Keratinocyte (primary cell): ENCODE measurements at places on chromosomes 6 and 20.

DNA sequence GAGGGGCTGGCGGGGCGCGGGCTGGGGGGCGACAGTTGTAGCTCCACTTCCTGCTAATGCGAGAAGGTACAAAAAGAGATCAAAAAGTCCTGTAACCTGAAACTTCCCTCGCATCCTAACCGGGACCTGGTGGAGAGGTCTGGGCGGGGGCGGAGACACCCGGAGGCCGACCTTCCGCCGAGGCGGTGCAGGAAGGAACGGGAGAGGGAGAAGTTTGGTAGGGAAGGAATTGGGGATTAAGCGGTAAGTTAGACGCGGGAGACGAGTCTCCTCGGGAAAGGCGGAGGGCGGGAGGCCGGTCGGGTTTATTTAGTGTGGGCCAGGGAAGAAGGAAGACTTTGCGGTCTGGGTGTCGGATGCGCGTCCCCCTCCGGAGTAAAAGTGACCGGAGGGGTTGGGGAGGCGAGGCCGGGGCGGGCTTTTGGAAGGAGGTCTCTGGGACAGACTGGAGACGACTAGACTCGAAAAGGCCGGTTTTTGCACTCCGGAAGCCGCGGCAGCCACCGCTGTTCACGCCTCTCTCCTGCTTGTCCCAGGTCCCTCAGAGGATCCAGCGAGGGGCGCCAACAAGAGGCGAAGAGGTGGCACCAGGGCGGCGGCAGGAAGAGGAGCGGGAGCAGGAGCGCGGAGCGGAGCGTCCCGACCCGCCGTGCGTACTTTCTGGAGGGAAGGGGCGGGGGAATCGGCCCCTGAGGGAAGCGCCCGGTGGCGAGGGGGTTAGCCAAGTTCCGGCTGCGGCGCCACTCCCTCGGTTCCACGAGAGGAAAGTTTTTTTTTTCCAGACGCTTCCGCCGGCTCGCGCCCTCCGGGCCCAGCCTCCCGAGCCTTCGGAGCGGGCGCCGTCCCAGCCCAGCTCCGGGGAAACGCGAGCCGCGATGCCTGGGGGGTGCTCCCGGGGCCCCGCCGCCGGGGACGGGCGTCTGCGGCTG lies 734 bp downstream of the TPBG start:
- DNase-seq = no peak

DNA sequence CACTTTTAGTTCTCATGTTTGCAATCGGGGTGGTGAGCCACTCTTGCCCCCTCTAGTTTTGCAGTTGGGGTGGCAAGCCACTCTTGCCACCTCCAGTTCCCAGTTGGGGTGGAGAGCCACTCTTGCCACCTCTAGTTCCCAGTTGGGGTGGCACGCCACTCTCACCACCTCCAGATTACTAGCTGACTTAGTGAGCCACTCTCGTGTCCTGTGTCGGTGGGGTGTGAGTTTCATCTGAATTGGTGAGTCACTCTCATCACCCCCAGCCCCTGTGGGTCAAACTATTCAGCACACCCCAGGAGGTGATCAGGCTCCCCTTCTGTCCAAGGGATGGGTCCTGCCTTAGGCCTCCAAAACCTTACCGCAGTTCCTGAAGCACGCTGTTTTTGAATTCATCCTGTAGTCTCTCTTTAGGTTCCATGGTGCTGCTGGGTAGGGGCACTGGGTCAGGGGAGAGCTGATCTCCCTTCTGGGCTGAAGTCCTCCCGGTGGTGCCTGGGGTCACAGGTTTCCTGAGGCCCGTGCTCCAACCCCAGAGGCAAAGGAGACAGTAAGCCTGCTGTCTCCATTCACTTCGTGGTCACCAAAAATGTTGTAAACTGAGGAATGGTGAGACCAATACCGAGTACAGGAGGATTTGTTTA lies 224.2 kb upstream of the SYNCRIP start:
- no peak for DNase-seq

- DNase-seq = no peak
Measured at GRCh38 chr20:62391165-62392076, 4.5 kb downstream of the RPS21 start.

GRCh38 chr6:31441365-31442267 lies 38.2 kb downstream of the MICA start:
- no peak for DNase-seq

DNA sequence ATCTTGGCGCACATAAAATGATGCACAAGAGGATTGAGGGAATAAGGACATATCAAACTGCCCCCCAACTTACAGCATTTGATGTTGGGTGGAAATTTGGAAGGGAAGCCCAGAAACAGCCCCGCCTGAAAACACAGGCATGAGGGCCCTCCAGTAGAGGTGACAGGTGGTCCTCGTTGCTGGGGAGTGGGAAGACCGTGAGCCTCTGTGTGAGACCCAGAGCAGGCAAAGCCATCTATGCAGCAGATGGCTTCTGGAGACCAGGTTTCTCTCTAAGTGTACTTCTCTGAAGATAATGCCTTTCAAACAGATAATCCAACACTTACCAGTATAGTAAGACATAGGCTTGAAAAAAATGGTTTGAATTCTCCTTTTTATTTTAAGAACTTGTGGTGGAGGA lies 132.2 kb upstream of the INSM1 start:
- no peak for DNase-seq

DNA sequence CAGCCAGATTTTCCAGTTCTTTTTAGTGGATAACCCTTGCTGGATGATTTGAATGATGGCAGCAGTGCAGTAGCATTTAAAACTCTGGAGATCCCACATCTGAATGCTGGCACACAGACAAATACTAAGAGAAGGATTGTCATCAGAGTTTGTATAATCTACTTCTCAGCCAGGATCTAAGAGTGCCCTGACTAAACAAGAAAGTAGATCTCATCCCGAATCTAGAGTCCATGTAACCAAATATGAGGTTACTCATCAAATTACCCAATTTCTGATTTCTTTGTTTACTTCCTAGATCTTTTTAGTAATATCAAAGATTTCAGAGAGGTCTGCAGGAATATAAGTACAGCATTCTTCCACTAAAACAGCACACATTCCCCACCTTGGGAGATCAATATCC lies 7.8 kb downstream of the TMC2 start:
- no peak for DNase-seq

- no peak for DNase-seq
Measured at GRCh38 chr6:11971154-11971553, 41.0 kb upstream of the HIVEP1 start.

DNA sequence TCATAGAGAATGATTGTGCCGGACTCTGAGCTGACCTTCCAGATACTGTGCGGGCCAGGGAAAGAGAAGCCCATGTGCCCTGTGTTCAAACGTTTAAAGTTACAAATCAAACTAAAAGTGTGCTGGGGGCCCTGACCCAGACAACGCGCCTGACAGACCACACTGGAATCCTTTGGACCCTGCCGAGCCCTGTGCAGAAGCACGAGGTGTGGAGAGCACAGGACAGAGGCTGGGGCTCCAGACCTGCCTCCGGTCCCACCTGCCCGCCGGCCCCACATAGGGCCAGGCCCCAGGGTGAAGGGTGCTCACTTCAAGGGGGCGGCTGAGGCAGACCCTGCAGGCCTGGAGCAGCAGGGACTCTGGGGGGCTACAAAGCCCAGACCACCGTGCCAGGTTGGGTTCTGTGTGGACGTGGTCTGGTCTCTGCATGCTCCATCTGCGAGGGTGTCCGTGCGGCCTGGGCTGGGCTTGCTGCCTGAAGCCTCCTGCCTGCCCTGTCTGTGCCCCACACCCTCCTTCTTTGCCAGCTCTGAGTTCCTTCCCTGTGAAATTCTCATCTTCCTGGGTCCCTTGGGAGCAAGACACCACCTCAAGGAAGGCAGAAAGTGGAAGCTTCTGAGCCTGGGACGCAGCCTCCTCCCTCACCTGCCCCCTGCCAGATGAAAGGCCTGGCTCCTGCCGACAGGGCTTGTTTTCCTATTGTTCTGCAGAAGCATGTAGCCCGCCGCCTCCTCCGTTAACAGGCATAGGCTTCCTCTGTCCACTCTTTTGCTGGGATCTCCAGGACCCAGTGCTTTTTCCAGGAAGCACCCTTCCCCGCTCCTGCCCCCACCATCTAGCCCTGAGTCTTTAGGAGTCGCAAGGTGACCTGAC lies 186.2 kb downstream of the ERMARD start:
- no peak for DNase-seq

DNA sequence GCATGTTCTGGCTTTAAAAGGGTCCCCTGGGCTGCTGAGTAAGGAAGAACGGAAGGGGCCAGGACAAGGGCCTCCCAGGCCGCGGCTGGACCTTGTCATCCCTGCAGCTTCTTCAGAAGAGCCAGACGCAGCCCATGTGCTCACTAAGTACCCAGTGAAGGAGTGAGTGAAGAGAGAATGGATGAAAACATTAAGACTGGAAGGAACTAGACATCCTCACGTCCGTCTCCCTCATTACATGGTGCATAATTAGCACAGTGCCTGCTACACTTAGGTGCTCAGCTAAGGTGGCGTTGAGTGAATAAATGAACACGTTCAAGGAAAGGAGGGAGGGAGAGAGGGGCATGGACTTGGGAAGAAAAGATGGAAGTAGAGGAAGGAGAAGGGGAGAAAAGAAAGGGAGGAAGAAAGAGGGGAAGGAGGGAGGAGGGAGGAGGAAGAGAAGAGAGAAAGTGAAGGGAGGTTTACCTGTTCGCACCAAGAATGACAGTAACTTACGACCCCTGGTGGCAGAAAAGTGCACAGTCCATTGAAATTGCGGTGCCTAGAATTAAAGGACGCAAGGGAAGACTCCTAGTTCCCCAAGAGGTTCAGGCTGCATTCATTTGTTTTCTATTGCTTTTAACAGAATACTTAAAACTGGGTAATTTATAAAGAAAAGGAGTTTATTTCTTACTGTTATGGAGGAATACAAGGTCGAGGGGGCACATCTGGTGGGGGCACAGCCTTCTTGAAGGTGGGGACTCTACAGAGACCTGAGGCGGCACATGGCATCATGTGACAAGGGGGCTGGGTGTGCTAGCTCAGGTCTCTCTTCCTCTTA lies 8.0 kb downstream of the TP53RK start:
- DNase-seq = no peak
